ENCODE measurements at places on chromosomes 7 and 10.

DNA sequence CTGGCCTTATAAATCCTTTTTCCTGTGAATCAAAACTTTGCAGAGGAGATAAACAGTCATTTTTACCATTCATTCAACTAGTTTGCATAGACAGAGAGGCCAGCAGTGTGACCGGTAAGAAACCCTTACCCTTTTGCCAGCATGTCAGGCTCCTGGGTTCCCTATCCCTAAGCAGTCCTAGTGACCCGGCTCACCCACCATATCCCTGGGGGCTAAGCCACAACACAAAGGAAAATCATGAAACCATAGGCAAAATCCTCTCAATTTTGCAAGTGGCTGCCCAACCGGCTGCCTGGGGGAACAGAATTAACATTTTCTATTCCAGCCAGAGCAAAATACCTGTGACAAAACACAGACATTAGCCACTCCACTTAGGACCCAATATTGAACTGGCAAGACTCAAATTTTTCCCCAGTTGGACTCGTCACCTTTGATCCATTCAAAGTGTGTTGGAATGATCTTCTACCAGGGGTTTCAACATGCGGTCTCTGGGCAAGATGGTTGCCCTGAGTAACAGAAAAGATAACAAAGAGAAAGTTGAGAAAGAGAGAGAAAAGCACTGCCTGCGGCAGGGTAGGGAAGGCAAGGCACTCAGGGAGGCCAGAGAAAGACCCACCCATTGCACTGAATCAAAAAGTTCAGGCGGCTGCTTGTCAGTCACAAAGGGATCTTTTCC, 174.8 kb upstream of the NAMPT start:
- DNase-seq = no peak

DNA sequence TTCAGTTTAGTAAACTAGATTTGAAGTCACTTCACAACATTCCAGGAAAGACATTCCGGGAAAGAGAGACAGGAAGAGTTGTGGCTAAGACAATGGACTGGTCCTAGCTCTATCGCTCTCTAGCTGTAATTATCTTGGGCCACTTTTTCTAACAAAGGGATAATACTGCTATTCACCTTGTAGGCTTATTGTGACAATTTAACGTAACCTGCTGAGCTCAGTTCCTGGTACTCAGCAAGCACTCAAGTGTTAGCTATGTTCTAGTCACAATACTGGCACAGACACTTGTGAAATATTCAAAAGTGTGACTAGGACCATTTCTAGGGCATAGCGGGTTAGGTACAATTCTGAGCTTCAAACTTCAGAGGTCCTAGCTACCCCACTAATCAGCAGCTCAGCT, 12.0 kb upstream of the NRCAM start:
- no peak for DNase-seq

GRCh38 chr10:31058795-31059703, 27.4 kb upstream of the ZNF438 start:
- DNase-seq = no peak

- DNase-seq = no peak
Observed at GRCh38 chr7:149220534-149220933, 18.9 kb upstream of the ZNF212 start.

DNA sequence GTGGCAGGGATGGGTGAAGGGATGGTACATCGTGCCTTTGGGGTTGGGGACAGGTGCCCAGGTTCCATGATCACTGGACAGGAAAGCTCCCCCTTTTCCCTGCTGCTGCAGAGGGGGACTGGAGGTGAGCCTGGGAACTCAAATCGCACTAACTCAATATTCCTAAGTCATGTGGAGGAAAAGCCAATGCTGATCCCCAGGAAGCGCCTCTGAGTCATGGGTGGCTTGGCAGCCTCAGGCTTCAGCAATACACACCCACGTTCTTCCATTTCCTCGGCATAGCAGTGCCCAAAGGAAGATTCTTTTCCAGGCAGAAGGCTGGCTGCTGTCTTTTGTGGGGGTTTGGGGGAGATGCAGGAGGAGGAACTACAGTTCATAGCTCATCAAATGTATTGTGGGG, 165.8 kb downstream of the CCDC3 start:
- no peak for DNase-seq

GRCh38 chr10:102824664-102825063, 12.5 kb downstream of the CYP17A1 start:
- DNase-seq = no peak

DNA sequence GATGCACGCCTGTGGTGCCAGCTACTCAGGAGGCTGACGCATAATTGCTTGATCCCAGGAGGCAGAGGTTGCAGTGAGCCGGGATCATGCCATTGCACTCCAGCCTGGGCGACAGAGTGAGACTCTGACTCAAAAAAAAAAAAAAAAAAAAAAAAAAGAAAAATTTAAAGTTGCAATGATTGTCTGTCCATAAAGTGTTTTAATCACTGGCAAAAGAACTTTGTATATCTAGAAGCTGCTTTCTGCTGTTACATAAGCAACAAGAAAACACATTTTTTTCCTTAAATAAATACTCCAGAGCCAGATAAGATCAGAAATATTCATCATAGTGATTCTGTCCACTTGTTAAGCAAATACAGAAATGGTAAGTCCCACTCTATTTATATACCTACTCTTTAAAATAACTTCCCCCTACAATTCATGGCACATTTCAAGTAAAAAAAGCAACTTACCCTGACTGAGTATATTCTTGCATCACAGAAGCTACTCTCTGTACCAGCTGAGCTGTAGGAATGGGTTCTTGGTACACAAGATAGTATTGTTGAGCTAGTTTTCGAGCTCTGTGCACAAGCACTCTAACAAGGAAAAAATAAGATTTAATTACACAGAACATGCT, 7.6 kb downstream of the PSMA2 start:
- no peak for DNase-seq

- DNase-seq = no peak
Observed at GRCh38 chr7:135789956-135790355, 41.3 kb upstream of the FAM180A start.

DNA sequence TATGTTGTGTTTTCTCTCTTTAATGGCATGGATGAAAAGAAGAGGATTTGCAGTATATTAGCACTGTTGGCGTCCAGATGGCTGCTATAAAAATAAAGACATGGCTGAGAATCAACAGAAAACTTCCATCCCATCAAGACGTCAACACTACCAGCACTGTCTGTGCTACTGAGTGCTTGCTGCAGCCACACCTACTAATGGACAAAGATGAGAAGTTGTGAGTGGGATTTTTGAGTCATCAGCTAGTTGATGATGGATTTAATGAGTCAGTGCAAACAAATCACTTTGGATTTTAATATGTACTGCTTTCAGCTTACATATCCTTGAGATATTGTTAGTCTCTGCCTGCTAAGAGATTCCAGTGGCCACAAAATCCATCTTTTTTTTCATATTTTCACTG, 631.0 kb upstream of the ANKRD30A start:
- DNase-seq = no peak

DNA sequence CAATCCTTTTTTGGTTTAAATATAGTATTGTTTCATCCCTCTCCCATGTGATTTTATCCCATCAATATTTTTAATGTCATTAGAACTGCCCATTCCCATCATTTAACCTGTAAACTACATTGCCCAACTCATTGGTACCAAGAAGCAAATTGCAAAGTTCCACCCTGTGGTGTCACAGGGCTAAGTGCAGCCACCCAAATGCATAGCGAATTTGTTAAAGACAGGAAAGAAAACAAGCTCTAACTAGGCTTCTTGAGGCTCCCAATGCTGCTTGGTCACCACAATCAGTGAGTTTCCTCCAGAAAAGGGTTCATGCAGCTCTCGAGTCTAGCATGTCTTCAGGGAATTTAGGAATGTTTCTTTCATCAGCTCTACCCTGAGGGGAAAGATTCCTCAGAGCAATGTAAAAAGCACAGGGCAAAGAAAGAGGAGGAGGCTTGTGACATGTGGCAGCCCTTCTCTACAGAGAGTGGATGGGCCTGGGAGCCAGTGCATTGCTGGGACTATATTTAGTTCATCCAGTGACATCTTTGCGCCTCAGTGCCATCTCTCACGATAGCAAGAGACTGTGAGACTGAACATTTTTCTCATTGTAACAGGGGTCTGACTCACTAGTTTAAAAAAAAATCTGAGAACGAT, 58.1 kb downstream of the CAV1 start:
- no peak for DNase-seq

DNA sequence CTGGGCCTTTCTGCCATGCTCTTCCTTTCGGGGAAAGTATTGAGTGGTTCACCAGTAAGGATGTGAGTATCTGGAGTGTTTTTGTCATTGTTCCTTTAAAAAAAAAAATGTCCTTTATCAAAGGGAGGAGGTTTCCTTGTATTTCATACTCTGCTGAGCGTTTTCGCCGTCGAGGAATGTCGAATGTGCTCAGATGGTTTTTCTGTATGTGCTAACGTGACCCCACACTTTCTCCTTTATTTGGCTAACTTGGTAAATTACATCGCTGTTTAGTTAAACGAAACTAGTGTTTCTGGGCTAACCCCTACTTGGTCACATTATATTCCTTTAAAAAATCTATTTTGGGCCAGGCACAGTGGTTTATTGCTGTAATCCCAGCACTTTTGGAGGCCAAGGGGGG, 45.9 kb downstream of the INPP5A start:
- DNase-seq = no peak

DNA sequence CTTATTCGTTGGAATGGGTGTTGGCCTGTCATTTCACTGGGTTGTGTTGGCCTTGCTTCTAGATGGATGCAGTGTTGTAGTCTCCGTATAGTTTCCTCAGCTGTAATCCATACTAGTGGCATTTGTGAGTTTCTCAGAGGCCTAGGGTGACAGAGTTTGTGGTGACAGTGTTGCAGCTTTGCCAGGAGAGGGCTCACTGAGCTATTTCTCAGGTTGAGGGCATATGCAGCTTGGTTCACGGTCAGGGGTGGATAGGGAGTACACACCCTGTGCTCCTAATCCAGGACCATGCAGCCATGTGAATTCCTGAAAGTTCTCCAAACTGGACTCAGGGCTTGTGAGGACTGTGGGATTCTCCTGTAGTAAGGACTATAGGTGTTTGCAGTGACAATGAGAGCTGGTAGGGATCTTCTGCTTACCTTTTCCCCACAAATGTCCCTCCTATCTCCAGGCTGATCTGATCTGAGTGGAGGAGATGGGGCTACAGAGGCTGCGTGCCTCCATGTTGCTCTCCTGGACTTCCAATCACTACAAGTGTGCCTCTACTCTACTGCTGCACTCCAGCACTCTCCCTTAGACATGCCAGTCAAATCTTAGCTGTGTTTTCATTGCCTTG, 229.0 kb downstream of the STK31 start:
- no peak for DNase-seq

DNA sequence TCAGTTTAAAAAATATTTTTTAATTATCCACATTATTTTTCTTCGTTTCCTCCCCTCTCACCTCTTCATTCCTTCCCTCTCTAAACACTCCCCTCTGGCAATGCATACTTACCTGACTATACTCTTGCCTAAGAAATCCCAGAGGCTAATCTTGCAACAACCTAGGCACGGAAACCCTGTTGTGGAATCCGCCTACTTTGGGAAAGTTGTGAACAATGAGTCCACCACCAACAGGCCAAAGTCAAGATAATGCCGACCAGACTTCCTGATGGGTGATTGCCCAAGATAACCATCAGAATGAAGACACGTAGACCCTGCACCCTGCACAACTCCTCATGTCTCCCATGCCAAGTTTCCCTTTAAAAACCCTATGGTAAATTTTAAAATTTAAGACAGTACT, 521.5 kb downstream of the KIF20B start:
- no peak for DNase-seq

DNA sequence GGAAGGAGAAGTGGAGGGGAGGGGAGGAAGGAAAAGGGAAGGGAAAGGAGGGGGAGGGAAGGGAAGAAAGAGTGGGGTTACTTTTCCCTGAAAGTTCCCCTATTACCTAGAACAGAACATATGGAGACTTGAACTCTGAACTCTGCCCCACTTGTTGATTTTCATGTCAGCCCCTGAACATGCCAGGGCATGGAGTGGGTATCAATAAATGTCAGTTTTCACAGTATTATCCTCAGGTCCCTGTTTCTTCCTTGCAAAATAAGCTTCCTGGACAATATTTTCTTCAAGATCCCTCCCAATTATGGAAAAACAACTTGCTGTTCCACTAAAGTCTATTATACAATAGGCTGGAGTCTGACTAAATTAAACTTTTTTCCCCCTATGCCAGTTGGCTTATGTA, 46.9 kb upstream of the LYZL1 start:
- DNase-seq = no peak

DNA sequence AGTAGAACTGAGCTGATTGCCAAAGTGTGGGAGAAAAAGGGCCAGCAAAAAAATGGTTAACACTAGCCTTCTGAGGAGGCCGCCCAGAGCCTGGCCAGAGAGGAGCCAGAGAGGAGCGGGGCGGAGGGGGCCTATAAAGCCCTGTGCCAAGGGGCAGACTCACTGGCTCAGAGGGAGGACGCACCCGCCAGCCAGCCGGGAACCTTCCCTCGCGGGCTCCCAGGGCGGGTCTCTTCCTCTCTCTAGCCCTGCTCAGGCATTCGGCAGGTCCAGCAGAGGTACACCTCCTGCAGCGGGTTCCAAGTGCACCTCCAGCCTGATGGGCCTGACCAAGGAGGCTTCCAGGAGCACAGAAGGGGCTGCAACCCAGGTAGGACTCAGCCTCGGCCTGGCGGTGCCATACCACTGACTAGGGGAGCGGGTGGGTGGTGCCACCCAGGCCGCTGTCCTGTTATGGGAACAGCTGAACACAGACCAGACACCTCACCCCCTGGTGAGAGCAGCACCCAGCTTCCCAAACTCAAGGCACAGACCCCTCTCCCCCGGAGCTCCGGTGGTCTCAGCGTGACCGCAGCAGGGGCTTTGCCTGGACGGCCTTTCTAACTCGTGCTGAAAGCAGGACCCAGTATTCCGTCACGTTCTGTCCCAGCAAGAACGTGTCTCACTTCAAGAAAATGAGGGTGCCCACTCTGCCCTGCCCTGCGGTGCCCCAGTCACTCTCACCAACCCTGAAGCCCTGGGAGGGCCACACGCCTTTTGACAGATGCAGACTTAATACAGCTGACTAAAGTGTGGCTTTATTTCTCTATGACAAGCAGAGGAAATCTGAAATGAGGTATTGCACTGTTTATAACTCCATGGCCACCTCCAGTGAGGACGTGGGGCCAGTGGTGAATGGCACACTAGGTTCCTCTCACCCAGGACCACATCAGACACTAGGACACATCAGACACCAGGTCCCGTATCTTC, at the start of gene GPER1:
Gene GPER1 (plus strand): TSS at position 162 of the 969 bp plus-strand sequence. CDS start 3,616 bp downstream, outside the sequence.
- DNase-seq = no peak

GRCh38 chr7:78225534-78225933, 427.0 kb downstream of the PHTF2 start:
- DNase-seq = no peak

DNA sequence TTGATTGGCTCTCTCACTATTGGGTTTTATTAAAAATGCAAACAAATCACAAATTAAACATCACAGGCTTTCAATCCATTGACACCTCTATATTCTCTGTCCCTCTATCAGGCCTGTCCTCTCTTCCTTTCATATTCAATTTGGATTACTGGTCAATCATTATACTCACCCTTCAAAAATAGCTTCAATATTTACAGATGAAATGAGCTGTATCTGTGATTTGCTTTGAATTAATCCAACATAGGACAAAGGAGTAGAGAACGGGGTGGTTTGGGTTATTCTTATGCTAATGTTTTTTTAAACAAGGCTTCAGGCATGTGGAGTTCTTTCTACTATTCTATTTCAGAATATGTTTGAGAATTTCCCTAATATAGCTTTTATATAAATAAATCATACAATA, 2.3 kb downstream of the TAS2R39 start:
- DNase-seq = no peak

- DNase-seq = no peak
Observed at GRCh38 chr10:122931088-122931906, 20.9 kb downstream of the FAM24A start.

Measured in T-helper 2 cell (primary cell).